ENCODE measurements at places on chromosomes 6 and 20.

- no peak for DNase-seq
Observed at GRCh38 chr6:69883551-69883950, 17.2 kb downstream of the COL19A1 start.

DNA sequence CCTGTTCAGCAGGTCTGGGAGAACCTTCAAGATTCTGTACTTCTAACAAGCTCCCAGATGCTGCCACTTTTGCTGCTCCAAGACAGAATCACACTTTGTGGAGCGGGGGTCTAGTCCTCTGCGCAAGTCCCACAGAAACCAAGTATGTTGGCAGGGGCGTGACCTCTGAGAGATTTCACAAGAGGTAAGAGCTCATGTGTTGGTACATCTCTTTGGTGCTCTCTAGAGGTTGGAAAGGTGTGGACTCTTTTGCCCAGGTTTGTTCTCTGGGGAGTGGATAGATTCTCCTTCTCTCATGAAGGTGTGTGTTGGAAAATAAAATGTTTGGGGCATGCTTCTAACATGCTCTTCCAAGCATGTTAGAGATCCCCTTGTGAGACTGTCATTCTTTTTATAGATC is 340.9 kb upstream of the IRAK1BP1 start:
- no peak for DNase-seq

- peak; percentile 52 for DNase-seq
Observed at GRCh38 chr20:36491901-36492617, 49.3 kb upstream of the MYL9 start.

DNA sequence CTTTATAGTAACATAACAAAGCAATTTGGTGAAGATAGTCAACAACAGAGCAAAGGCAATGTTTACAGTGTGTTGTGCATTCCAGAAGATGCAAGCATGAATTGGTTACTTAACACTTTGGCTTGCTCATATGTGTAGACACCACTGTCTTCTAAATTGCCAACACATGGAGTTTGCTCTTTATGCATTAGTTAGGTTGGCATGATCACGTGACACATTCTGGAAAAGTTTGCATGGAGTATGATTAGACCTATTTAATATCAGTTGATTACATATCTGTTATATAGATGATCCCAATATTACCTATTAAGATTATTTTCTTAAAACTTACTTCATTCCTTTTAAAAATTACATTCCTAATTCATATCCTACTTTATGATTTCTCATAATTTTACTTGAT is 197.6 kb downstream of the RIMS1 start:
- no peak for DNase-seq

DNA sequence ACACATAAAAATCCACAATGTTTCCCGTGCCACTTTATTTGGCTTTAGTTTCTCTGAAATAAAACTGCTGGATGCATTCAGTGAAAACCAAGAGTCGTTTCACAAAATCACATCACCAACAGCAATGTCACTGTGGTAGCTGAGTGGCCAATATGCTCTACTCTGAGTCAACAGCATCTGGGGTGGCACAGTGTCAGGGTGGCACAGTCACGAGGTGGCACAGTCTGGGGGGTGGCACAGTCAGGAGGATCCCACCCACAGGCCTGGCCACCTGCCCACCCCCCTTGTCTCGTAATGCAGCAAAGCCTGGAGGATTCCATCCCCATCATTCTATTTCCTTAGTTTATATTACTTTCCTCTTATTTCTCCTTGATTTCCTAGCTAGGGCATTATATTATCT is 87.0 kb downstream of the ANKRD60 start:
- DNase-seq: no peak

All from stimulated activated CD4-positive, alpha-beta T cell treated with anti-CD3 and anti-CD28 coated beads, Interleukin-12 subunit alpha, Interleukin-12 subunit beta, amount 100 ng/mL, for 48 hours (primary cell).